ENCODE measurements at places on chromosomes 7 and 10.

- DNase-seq, result no peak
Measured at GRCh38 chr10:79223091-79224048, 123.9 kb upstream of the PPIF start.

- DNase-seq, result no peak
Measured at GRCh38 chr10:105538874-105539273, 897.8 kb downstream of the SORCS3 start.

GRCh38 chr7:157547102-157547501, 210.3 kb downstream of the DNAJB6 start:
- no peak for DNase-seq

DNA sequence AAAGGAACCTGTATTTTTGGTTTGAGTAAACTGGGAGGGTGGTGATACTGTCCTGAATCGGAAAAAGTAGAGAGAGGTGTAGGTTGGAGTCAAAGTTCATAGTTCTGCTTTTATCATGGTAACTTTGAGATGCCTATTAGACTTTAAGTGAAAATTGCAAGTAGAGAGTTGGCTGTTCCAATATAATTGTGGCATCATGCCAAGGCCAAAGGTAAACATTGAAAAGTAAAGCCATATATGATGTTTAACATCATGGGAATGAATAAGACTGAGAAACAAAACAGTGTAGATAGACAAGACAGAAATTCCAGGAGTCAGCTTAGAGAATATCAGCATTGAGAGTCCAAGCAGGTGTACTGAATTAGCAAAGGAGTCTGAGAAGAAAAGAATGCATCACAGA, 570.9 kb downstream of the HTR7 start:
- no peak for DNase-seq

- no peak for DNase-seq
Measured at GRCh38 chr10:25713894-25714240, 220.2 kb upstream of the MYO3A start.

DNA sequence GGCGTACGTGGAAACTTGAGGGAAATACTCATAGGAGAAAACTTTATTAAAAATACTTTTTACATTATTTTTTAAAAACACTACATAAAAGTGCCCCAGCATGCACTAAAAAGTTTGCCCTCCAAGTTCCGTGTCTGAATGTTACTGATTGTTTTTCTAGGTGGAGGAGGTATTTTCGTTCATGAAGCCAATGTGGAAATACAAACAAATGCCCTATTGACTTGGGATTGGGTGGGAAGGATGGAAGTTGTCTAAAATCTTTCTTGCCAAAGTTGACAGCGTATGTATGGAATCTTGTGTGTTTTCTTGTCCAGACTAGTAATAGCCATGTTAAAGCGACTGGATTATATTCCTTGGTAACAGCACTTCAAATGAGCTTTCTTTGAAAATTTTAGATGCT, 1.2 kb downstream of the PROSER2 start:
- no peak for DNase-seq

DNA sequence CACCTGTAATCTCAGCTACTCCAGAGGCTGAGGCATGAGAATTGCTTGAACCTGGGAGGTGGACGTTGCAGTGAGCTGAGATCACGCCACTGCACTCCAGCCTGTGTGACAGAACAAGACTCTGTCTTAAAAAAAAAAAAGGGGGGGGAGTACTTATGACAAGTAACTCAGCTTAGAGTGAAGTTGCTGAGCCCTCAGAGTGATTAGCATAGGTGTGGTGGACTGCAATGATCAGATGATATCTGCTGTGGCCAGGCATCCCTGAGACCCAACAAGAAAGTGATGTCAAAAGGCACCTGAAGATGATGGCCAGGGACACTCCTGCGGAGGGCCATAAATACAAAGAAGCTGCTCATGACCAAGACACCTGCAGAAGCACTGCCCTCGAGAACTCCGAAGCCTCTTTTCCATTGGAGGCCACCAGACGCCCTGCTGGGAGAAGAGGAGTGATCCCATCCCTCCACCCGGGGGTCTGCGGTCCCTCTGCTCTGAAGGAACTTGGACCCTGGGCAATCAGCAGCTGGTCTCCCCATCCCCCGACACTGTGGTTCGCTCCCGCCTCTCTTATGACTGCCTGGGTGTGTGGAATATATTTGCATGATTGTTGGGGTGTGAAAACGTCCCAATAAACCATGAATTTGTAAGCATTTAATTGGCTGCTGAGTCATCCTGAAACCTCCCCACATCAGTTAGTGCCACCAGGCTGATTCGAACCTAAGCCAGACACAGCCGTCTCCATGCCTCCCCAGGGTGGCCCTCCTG, 46.0 kb downstream of the RASGEF1A start:
- DNase-seq, result no peak

DNA sequence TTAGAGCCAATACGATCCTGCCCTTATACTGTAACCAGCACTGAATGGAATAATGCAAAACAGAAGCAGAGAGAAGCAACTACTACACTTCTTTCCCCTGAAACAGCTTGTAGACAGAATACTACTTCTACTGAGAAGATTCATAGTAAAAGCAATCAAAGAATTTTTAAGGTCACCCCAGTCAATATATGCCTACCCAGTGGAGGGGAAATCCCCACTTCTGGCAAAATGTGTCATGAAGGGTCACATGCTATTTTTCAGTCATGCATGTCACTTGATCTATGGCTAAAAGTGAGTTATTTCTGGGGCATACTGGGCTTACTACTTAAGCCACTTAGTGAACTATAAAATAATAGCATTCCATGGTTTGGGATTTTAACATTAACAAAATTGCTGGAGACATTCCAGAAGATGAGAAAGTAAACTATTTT, 25.6 kb downstream of the IRF5 start:
- DNase-seq, result no peak

GRCh38 chr10:112875476-112876267, 74.4 kb upstream of the TCF7L2 start:
- DNase-seq, result no peak

DNA sequence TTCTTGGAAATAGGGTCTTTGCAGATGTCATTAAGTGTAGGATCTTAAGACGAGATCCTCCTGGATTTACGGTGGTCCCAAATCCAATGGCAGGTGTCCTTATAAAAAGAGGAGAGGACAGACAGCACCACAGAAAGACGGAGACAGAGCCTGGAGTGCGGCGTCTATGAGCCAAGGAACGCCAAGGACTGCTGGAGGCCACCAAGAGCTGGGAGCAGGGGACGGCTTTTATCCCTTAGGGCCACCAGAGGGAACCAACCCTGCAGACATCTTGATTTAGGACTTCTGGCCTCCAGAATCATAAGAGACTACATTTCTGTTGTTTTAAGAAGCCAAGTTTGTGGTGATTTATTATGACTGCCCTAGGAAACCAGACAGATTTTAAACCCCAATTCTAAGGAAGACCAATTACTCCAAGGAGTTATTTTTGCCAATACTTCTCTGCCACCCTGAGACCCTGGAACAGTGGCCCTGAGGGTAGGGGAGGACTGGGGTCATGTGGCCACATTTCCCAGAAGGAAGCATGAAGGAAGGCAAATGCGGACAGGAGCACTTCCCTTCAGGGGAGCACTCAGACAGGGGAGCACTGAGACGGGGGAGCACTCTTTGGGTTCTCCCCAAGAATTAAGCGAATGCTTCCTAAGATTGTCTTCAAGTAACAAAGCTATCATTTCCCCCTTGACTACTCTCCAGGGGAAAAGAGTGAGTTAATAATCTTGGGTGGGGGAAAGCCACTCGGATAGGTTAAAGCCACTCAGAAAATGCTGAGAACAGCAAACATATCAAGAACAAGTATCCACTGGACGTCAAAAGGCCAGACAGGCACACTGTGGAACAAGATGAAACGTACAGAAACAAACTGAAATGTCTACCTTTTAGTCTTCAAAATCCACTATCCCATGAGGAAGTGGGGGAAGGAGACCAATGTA, 67.5 kb downstream of the CHST15 start:
- DNase-seq, result no peak

GRCh38 chr10:64468219-64468618, 947.0 kb downstream of the REEP3 start:
- no peak for DNase-seq

DNA sequence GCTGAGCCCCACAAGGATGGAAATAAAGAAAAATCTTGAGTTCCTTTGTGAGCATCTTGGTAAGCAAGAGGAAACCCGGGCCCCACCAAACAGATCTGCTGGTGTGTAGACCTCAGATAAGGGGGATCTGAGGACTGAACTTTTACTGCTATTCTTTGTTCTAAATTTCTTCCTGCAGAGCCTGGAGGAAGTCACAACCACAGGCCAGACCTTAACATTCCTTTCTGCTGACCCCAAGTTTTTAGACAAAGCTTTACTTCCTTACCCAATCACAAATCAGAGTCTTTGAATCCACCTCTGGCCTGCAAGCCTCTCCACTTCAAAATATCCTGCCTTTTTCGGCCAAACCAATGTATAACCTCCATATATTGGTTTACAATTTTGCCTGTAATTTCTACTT, 352.6 kb upstream of the AUTS2 start:
- DNase-seq, result no peak

GRCh38 chr7:155878250-155878649, 66.0 kb upstream of the SHH start:
- no peak for DNase-seq

- no peak for DNase-seq
Measured at GRCh38 chr7:2017481-2017891, 215.3 kb downstream of the MAD1L1 start.

- DNase-seq, result no peak
Measured at GRCh38 chr7:145434811-145435210, 599.0 kb upstream of the TPK1 start.

DNA sequence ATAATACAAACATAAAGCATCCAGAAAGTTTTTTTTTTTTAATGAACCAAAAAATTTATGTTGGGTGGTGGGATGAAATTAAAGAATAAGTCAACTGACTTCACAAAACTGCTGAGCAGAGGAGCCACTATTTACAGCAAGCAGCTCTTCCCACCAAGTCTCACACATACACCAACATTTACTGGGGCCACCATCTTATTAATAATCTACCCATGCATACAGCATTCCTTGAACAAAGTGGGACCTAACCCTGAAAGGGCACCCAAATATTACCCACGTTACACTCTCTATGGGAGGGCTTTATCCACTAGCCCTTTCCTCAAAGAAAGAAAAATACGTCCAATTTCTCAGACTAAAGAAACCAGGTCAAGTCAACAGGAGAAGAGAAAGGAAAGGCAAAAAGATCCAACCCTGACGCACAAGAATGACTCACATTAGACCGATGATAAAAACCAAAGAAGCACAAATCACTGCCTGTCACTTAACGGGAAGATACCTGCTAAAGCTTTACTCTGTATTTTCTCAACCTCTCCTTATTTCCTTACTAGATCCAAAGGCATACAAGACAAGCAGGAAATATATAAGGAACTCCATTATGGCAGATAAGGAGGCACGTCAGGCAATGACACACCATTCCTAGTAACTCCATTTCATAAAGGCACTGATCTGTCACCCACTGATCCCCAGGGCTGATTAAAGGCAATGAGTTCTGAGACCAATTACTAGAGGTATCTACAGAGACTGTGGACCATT, 141.8 kb upstream of the ASAH2 start:
- no peak for DNase-seq

DNA sequence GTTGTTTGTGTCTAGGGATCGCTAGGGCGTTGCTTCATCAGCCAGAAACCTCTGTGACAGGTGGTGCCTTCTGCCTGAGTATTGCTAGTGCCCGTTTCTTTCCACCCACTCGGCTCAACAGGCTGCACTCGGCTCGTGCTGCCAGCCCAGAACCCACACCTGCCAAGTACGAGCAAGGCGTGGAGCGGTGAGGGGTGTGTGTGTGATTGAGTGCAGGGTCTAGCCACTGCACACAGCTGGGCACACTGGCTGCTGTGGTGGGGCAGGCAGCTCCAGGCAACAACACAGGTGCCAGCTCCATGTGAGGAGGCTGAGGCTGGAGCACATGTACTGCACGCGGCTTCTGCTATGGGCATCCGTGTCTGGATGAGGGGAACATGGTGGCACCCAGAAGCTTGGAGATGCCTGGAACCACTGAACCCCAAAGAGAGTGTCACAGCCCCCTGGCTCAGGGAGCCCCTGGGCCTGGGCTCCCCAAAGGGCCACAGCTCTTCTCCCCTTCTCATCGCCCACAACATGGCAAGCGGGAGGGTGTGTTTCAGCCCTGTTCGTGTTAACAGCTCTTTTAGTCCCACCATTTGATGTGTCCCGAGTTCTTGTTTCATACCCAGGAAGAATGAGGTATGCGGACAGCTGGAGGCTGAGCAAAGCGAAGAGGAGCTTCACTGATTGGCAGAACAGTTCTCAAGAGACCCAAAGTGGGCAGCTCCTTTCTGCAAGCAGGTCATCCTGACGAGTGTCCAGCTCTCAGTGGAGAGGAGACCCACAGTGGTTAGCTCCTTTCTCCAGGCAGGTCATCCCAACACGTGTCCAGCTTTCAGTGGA, 78.1 kb downstream of the HDAC9 start:
- no peak for DNase-seq

GRCh38 chr7:103101543-103101942, 26.6 kb downstream of the ARMC10 start:
- no peak for DNase-seq

DNA sequence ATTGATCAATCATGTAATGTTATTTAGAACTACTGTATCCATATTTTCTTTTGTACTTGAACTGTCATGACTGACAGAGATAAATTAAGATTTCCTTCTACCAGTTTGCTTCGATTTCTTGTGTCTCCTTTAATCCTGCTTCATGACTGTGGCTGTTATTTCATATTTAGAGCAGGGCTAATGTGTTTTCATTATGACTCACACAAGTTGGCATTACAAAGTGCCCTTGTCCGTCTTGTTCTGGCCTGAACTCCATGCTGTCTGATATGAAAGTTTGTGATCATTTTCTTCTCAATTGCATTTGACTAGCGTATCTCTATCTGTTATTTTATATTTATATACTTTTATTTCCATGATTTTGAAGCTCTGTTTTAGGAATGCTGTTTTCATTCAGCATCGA, 344.1 kb upstream of the PRKCQ start:
- no peak for DNase-seq

DNA sequence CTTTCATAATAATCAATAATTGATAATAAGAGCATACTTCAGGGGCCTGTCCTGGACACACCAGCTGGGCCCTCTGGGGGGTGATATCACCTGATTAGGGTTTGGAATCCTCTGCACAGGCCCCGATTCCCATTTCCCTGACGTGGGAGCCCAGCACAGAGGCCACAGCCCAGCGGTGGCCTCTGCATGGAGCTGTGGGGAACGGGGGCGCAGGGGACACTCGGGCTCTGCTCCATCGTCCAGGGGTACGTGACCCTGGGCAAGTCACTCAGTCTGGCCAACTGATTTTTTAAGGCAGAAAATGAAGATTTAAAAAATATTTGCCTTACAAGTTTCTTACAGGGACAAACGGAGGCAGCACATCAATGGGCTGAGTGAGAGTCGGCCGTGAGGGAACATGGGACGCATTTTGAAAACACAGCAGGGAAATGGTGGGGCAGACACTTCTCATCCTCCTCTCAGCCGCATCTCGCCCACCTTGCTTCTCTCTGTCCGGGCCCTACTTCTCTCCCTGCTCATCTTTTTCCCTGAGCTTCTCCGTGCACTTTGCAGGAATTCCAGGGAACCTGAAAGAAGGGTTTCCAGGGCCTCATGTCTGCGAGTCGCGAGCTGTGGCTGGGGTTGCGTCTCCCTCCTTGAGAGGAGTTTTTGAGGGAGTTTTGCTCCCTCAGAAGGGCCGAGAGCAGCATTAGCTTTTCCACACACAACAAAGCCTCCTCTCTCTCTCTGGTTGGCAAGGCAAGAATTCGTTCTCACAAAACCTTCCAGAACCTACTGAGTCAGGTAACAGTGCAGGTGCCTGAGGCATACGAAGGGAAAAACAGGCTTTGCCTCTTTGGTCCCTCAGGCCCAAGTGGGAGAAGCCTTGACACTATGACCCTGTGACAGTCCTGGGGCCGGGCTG, 312.0 kb downstream of the WDR37 start:
- no peak for DNase-seq

GRCh38 chr7:7581531-7582179, 15.0 kb downstream of the MIOS start:
- DNase-seq, result no peak
